RWPE2 (cell line): ENCODE measurements at places on chromosomes 13 and 19.

GRCh38 chr19:35908973-35909683 is 1.0 kb upstream of the TYROBP start:
- no peak for DNase-seq
- H3K36me3 ChIP-seq, result no peaks in the 10 kb centered on the region
- no peaks in the 10 kb centered on the region for H3K27me3 ChIP-seq
- H3K4me1 ChIP-seq, result no peaks in the 10 kb centered on the region
- H3K4me3 ChIP-seq, result no peak overlapping the region
- H3K27ac ChIP-seq, result no peak overlapping the region

DNA sequence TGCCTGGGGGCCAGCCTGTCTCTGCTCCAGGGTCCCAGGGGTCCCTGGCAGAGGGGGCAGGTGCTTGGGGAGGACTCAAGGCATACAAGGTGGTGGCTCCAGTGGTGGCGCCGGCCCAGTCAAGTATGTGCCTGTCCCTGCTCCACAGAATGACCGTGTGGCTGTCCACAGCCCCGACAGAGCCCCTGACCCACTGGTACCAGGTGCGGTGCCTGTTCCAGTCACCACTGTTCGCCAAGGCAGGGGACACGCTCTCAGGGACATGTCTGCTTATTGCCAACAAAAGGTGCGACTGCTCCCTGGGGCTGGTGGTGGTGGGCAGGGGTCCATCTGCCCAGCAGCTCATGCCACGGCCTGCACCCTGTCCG is 8.2 kb downstream of the YIPF2 start:
- DNase-seq, result no peak
- H3K4me3 ChIP-seq, result no peak overlapping the region
- peaks cover 7% of the 10 kb centered on the region for H3K4me1 ChIP-seq

- H3K4me3 ChIP-seq, result no peak overlapping the region
- H3K27ac ChIP-seq, result no peak overlapping the region
Observed at GRCh38 chr19:8904597-8904996, 72.4 kb downstream of the MBD3L1 start.

- no peak overlapping the region for H3K27ac ChIP-seq
- H3K36me3 ChIP-seq, result no peaks in the 10 kb centered on the region
- DNase-seq, result no peak
- no peaks in the 10 kb centered on the region for H3K27me3 ChIP-seq
Observed at GRCh38 chr13:39268398-39268797, 230.1 kb downstream of the NHLRC3 start.

DNA sequence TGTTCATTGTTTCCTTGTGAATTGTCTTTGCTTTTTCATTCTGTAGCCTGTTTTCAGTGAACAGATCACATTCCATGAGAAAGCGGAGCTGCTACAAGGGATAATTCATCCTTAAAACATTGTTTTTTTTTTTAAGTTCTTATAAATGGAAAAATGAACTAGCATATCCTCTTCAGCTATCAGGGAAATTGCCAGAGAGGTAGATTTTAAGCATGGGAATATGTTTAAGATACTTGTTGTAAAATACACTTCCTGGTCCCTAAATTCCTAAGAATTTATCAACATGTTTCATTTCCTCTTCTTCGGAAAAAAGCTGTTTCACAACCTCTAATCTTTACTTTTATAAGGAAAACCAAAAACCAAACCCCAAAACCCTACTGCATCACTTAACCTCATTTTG is 238.0 kb downstream of the POSTN start:
- peak overlapping the region; percentile 79 for H3K27ac ChIP-seq
- no peak overlapping the region for H3K4me3 ChIP-seq
- H3K27me3 ChIP-seq, result no peaks in the 10 kb centered on the region
- H3K36me3 ChIP-seq, result no peaks in the 10 kb centered on the region
- DNase-seq, result no peak

DNA sequence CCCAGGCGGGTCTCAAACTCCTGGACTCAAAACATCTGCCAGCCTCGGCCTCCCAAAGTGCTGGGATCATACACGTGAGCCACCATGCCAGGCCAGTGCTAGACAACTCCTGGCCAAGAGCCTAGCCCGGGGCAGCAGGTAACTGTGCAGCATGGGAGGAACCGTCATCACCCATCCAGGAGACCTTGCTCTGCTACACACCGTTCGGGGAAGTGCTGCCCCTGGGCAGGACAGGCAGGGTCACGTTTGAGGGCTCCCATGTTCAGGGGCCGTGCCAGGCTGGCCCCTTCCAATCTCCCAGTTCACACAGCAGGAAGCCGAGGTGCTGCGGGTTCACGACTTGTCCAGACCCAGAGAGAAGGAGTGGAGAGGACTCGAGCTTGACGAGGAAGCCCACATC is 35.1 kb downstream of the NAXD start:
- peaks cover 5% of the 10 kb centered on the region for H3K36me3 ChIP-seq
- no peak for DNase-seq
- no peaks in the 10 kb centered on the region for H3K4me1 ChIP-seq
- H3K27ac ChIP-seq, result no peak overlapping the region
- no peaks in the 10 kb centered on the region for H3K27me3 ChIP-seq

- no peak overlapping the region for H3K27ac ChIP-seq
- peaks cover 3% of the 10 kb centered on the region for H3K27me3 ChIP-seq
- H3K4me1 ChIP-seq, result no peaks in the 10 kb centered on the region
- no peak for DNase-seq
- H3K36me3 ChIP-seq, result no peaks in the 10 kb centered on the region
Observed at GRCh38 chr19:54335164-54335563, 3.8 kb downstream of the LILRA4 start.

DNA sequence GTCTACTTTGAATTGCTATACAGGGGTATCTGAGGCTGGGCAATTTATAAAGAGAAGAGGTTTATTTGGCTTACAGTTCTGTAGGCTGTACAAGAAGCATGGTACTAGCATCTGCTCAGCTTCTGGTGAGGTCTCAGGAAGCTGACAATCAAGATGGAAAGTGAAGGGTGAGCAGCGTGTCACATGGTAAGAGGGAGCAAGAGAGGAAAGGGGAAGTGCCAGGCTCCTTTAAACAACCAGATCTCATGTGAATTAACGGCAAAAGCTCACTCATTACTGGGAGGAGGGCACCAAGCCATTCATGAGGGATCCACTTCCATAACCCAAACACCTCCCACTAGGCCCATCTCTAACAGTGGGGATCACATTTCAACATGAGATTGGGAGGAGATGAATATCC is 222.4 kb downstream of the TDRD3 start:
- no peaks in the 10 kb centered on the region for H3K4me1 ChIP-seq
- no peaks in the 10 kb centered on the region for H3K27me3 ChIP-seq
- H3K36me3 ChIP-seq, result no peaks in the 10 kb centered on the region
- H3K4me3 ChIP-seq, result no peak overlapping the region

DNA sequence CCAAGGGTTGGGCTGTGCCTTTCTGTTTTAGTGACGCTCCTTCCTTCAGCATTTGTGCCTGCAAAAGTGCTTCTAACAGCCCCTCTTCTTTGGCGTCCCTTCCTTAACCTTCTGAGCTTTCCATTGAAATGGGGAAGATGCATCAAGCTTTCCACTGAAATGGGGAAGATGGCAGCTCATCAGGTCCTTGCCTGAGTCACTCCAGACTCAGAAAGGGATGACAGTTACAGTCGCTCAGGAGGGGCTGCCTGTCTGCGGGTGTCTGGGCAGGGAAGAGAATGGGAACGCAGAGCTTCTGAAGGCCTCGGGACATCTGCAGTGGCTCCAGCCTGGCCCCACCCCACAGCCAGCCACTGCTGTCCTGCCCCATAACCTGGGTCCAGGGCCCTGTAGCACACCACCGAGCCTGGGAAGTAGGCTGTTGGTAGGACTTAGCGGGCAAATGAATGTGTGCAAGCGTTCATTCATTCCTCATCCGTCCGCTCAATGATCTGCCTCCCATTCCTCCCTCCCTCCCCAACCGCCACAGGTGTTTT is 9.8 kb downstream of the AP1M1 start:
- no peak for DNase-seq
- H3K4me1 ChIP-seq, result no peaks in the 10 kb centered on the region
- peaks cover 56% of the 10 kb centered on the region for H3K36me3 ChIP-seq
- no peak overlapping the region for H3K4me3 ChIP-seq
- no peak overlapping the region for H3K27ac ChIP-seq

GRCh38 chr13:106440866-106441265 is 94.6 kb downstream of the EFNB2 start:
- H3K27ac ChIP-seq, result no peak overlapping the region
- H3K4me1 ChIP-seq, result no peaks in the 10 kb centered on the region
- H3K36me3 ChIP-seq, result no peaks in the 10 kb centered on the region
- no peak overlapping the region for H3K4me3 ChIP-seq
- no peak for DNase-seq

DNA sequence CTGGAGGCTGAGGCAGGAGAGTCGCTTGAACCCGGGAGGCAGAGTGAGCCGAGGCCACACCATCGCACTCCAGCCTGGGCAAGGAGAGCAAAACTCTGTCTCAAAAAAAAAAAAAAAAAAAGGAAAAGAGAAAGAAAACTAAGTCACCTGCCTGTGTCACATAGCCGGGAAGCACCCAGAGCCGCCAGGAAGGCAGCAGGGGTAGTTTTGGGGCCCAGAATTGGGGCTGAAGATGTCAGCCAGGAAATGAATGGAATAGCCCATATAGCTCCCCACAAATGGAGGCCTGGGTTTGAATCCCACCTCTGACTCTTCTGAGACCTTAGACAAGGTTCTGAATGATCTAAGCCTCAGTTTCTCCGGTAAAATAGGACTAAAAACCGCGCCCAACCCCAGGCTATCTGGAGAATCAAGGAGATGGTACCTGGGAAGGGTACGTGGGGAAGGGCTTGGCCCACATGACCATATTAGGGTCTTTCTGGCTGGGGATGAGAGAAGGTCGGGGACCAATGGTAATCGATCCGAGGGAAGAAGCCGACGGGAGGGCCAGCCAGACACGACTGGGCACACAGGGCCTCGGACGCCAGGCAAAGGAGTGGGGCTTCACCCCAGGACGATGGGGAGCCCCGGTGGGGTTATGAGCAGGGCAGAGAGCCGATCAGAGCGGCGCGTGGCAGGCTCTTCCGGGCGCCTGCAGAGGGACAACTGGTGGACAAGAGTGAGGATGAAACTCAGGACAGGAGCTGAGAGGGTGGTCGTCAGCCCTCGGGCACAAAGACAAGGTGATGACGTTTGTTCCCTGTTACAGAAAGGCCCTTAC is 14.4 kb downstream of the CCDC124 start:
- peaks cover 32% of the 10 kb centered on the region for H3K27me3 ChIP-seq
- H3K36me3 ChIP-seq, result peaks cover 12% of the 10 kb centered on the region
- H3K4me3 ChIP-seq, result peak overlapping the region; percentile 26

DNA sequence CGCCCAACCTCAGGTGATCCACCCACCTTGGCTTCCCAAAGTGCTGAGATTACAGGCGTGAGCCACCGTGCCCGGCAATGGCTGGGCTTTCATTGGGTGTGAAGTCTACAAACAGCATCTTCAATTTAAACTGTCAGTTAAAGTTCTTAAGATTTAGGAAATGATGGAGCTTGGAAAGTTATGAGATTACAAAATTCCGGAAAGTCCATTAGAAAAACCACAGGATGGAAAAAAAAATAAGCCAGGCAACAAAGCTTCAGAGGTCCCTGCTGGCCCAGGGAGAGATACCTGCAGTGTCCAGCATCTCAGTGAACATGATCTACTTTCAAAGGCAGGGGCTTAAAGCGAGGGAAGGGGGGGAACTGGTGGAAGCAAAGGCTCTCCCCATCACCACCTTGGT is 4.6 kb upstream of the ZNF587B start:
- no peak overlapping the region for H3K4me3 ChIP-seq
- H3K36me3 ChIP-seq, result peaks cover 52% of the 10 kb centered on the region
- H3K4me1 ChIP-seq, result peaks cover 3% of the 10 kb centered on the region
- no peak overlapping the region for H3K27ac ChIP-seq
- no peak for DNase-seq
- H3K27me3 ChIP-seq, result no peaks in the 10 kb centered on the region

- no peaks in the 10 kb centered on the region for H3K36me3 ChIP-seq
- H3K4me3 ChIP-seq, result no peak overlapping the region
- no peak overlapping the region for H3K27ac ChIP-seq
- no peaks in the 10 kb centered on the region for H3K4me1 ChIP-seq
- H3K27me3 ChIP-seq, result no peaks in the 10 kb centered on the region
Observed at GRCh38 chr13:98267080-98267912, 90.2 kb upstream of the RNF113B start.

- H3K4me3 ChIP-seq, result no peak overlapping the region
- H3K4me1 ChIP-seq, result no peaks in the 10 kb centered on the region
- no peaks in the 10 kb centered on the region for H3K27me3 ChIP-seq
- H3K36me3 ChIP-seq, result peaks cover 97% of the 10 kb centered on the region
- peak; percentile 38 for DNase-seq
Observed at GRCh38 chr19:18856385-18857126, 24.8 kb downstream of the UPF1 start.

- DNase-seq, result no peak
- H3K4me1 ChIP-seq, result peaks cover 23% of the 10 kb centered on the region
- H3K36me3 ChIP-seq, result no peaks in the 10 kb centered on the region; the same call in 1 of the 2 replicates
- no peak overlapping the region for H3K27ac ChIP-seq
- H3K27me3 ChIP-seq, result no peaks in the 10 kb centered on the region
Observed at GRCh38 chr13:113776231-113777125, 17.5 kb downstream of the TMEM255B start.
